ENCODE measurements at places on chromosomes 5 and 9.

DNA sequence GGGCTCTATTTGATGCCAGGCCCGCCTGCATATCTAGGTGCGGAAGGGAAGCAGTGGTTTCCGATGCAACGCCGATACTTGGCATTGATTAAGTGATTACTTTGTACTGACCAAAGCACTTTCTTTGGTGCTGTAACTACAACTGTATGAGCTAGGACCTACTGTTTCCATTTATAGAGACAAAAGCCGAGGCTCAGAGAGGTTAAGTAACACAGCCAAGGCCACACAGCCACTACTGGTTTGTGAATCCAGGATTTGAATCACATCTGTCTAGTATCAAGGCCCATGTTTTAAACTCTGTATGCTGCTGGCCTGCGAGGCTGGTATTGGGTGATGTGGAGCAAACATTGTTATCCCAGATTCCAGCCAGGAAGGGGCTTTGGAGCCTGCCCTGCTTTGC lies 41.4 kb downstream of the MVB12B start:
- no peak overlapping the region for H3K27ac ChIP-seq
- no peaks in the 10 kb centered on the region for H3K27me3 ChIP-seq
- no peaks in the 10 kb centered on the region for H3K4me1 ChIP-seq
- no peak for DNase-seq
- peaks cover 5% of the 10 kb centered on the region for H3K36me3 ChIP-seq

GRCh38 chr5:54883374-54884194 lies 101.8 kb downstream of the ESM1 start:
- H3K27ac ChIP-seq, result no peak overlapping the region
- DNase-seq, result peak; percentile 39
- H3K4me1 ChIP-seq, result peaks cover 4% of the 10 kb centered on the region
- H3K36me3 ChIP-seq, result no peaks in the 10 kb centered on the region
- peak overlapping the region; percentile 55 for H3K4me3 ChIP-seq

GRCh38 chr5:126464959-126465358 lies 41.8 kb downstream of the GRAMD2B start:
- peaks cover 10% of the 10 kb centered on the region for H3K4me1 ChIP-seq
- no peaks in the 10 kb centered on the region for H3K27me3 ChIP-seq
- no peak overlapping the region for H3K4me3 ChIP-seq

DNA sequence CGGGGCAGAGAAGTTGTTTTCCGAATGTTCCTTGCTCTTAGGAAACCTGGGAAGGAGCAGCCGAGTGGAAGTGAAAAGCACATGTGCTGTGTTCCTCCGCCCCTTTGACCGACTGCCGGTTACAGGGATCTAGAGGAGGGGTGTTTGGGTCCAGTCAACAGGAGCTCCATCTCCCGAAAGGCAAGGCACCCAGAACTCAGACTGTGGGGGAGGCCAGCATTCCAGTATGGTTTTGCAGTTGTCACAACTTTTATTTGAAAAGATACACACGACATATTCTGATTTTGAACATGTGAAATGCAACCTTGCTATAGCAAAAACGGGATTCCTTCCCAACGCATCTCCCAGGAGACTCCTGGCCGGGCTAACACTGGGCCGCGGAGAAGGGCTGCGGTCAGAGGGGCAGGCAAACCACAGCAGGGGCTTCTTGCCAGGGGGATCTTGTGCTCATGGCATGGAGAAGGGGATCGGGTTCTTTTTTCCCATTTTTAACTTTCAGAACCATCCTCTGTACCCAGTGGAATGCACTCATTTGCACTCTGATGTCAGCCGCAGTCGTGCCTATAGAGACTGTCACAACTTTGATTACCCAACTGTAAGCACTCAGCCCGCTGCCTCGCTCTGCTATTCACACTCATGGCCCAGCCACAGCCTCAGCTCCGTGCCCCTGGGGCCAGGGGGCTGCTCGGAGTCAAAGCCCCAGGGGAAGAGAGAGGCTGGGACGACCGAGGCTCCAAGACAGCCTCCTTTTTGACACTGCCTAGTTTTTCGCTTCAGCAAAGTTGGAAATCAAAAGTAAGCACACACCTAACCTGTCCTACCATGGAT lies 3.9 kb downstream of the QRFP start:
- no peaks in the 10 kb centered on the region for H3K27me3 ChIP-seq
- H3K36me3 ChIP-seq, result peaks cover 51% of the 10 kb centered on the region
- DNase-seq, result no peak
- H3K27ac ChIP-seq, result peak overlapping the region; percentile 28

- H3K36me3 ChIP-seq, result no peaks in the 10 kb centered on the region
- H3K4me3 ChIP-seq, result no peak overlapping the region
Measured at GRCh38 chr9:126474786-126475485, 138.8 kb upstream of the LMX1B start.

DNA sequence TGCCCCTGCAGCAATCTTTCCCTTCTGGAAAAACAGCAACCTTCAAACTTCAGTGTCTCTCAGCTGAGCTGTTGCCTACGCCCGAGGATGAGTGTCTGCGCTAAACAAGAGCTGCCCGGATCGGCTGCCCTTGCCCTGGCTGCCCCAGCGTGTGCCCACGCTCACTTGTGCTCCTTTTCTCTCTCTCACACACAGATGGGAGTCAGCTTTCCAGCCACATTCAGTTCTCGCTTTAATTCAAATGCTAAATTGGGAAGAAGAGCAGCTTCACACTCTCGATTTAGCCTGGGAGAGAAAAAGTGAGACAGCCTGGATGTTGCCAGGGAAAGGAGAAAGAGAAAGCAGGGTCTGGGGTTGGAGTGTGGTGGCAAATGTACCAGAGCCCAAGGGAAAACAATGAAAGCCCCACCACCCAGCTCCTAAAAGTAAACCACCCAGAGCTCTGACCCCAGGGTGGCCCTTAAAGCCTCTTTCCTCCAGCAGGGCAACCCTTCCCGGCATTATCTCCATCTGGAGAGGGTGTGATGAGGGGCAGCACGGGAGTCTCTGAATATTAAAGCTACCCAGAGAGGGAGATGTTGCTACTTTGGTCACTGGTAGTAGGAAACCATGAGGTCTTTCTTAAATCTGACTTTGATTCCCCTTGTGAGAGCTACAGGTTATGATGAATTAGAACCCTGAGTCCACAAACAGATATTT lies 9.9 kb upstream of the EGR1 start:
- H3K27ac ChIP-seq, result no peak overlapping the region
- no peaks in the 10 kb centered on the region for H3K27me3 ChIP-seq
- peaks cover 30% of the 10 kb centered on the region for H3K4me1 ChIP-seq
- no peak overlapping the region for H3K4me3 ChIP-seq
- no peaks in the 10 kb centered on the region for H3K36me3 ChIP-seq
- no peak for DNase-seq

DNA sequence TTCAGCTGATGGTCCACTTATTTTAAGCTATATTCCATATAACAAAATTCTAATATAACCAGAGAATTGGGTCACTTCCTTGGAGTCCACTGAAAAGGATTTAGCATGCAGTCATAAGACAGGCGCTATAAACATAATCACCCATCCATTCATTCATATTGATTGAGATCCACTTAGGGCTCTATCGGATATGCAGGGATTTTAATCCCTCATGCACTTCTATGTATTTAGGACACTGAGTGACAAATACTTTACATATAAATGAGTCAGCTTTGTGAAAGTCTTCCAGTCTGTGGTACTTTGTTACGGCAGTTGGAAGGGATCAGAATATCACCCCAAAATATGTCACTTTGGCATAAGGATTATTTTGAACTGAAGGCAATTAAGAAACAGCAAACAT lies 127.3 kb upstream of the ZNF608 start:
- no peak overlapping the region for H3K27ac ChIP-seq
- no peaks in the 10 kb centered on the region for H3K27me3 ChIP-seq
- H3K36me3 ChIP-seq, result no peaks in the 10 kb centered on the region
- H3K4me1 ChIP-seq, result peaks cover 18% of the 10 kb centered on the region
- H3K4me3 ChIP-seq, result no peak overlapping the region
- no peak for DNase-seq

- no peak overlapping the region for H3K27ac ChIP-seq
- H3K36me3 ChIP-seq, result no peaks in the 10 kb centered on the region
- no peak for DNase-seq
- H3K27me3 ChIP-seq, result no peaks in the 10 kb centered on the region
Measured at GRCh38 chr9:98362624-98363252, 107.3 kb upstream of the TBC1D2 start.

GRCh38 chr9:119810645-119811429 lies 441.6 kb upstream of the BRINP1 start:
- H3K4me3 ChIP-seq, result no peak overlapping the region
- no peaks in the 10 kb centered on the region for H3K4me1 ChIP-seq
- H3K27me3 ChIP-seq, result no peaks in the 10 kb centered on the region
- H3K36me3 ChIP-seq, result no peaks in the 10 kb centered on the region

DNA sequence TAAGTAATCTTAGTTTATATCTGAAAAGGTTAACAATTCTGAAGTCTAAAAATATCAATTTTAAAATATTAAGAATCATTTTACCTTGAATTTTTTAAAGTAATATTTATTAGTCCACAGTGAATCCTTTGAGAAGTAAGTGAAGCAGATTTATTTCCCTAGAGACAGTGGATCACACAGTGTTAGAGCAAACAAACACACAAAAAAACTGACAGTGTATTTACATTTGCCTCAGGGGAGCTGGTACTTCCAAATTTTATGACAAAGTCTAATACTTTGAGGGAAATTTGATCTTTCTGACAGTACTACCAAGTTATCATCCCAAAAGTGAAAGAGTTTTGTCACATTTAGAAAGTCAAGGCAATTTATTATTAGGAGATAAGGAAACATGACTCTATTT lies 1750.6 kb upstream of the CDH9 start:
- H3K4me1 ChIP-seq, result no peaks in the 10 kb centered on the region
- no peak for DNase-seq
- no peaks in the 10 kb centered on the region for H3K27me3 ChIP-seq
- no peak overlapping the region for H3K4me3 ChIP-seq

GRCh38 chr5:103452666-103453065 lies 109.9 kb downstream of the NUDT12 start:
- H3K4me1 ChIP-seq, result peaks cover 6% of the 10 kb centered on the region
- DNase-seq, result no peak
- no peak overlapping the region for H3K27ac ChIP-seq
- no peaks in the 10 kb centered on the region for H3K27me3 ChIP-seq
- no peaks in the 10 kb centered on the region for H3K36me3 ChIP-seq
- no peak overlapping the region for H3K4me3 ChIP-seq

GRCh38 chr5:170523142-170523551 lies 19.3 kb downstream of the KCNIP1 start:
- H3K27me3 ChIP-seq, result no peaks in the 10 kb centered on the region
- DNase-seq, result no peak
- no peak overlapping the region for H3K4me3 ChIP-seq
- H3K4me1 ChIP-seq, result peaks cover 11% of the 10 kb centered on the region
- no peak overlapping the region for H3K27ac ChIP-seq

- no peak for DNase-seq
- no peaks in the 10 kb centered on the region for H3K36me3 ChIP-seq
- no peaks in the 10 kb centered on the region for H3K4me1 ChIP-seq
- H3K27ac ChIP-seq, result no peak overlapping the region
- no peak overlapping the region for H3K4me3 ChIP-seq
Measured at GRCh38 chr5:153489611-153490010, 859 bp upstream of the GRIA1 start.

DNA sequence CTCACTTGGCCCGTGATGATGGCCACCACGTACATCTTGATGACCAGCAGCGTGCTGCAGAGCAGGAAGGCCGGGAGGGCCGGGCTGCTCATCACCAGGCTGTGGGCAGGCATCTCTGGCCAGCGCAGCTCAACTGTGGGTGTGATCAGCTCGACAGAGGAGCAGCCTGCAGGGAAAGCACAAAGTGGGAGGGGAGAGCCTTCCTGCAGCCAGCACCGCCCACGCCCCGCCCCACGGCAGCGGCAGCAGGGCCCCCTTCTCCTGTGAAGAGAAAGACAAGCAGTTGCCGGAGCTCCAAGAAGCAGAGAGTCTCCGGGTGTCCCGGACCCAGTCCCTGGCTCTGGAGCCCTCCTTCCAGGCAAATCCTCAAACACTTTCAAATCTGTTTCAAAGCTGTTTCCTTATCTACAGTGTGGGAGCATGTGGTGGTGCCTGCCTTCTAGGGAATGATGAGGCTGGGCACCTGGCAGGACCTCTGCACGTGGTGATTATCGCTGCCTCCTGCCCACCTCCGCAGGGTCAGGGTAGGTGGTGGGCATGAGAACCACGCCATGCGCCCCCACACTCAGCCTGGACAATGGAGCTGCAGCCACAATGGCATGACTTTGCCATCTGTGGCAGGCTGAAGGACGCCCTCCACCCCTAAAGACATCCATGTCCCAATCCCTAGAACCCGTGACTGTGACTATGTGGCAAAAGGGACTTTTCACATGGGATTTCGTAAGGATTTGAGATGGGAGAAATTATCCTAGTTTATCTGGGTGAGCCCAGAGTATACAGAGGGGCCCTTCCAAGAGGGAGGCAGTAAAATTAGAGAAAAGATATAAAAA lies at the start of gene PTGES:
PTGES (minus strand) TSS at position 143 of the 830 bp plus-strand sequence; CDS start at position 113, 30 bp downstream.
- H3K36me3 ChIP-seq, result no peaks in the 10 kb centered on the region
- no peaks in the 10 kb centered on the region for H3K27me3 ChIP-seq
- no peak within 1 kb of the TSS for H3K27ac ChIP-seq
- DNase-seq, result peak; percentile 71
- H3K4me3 ChIP-seq, result peak within 1 kb of the TSS; percentile 36
- H3K4me1 ChIP-seq, result peaks cover 11% of the 10 kb centered on the region

DNA sequence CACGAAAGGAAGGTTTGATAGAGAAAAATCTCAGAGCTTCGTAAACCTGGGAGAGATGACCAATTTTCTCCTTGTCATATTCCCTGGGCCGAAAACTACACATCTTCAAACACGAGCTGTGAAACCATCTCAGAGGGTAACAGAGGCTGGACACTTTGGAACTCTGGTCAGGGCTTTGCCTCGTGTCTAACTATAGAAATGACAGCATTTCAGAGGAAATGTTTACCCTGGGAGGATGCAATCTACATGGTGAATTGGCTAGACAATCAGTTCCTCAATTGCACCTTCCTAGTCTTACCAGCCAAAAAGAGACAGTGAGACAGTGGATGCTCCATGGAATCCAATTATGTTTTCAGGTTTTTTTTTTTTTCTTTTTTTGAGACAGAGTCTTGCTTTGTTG lies 108.6 kb upstream of the PPP1R2B start:
- DNase-seq, result no peak
- H3K4me1 ChIP-seq, result no peaks in the 10 kb centered on the region
- H3K4me3 ChIP-seq, result no peak overlapping the region
- H3K36me3 ChIP-seq, result no peaks in the 10 kb centered on the region
- H3K27ac ChIP-seq, result no peak overlapping the region
- H3K27me3 ChIP-seq, result no peaks in the 10 kb centered on the region

DNA sequence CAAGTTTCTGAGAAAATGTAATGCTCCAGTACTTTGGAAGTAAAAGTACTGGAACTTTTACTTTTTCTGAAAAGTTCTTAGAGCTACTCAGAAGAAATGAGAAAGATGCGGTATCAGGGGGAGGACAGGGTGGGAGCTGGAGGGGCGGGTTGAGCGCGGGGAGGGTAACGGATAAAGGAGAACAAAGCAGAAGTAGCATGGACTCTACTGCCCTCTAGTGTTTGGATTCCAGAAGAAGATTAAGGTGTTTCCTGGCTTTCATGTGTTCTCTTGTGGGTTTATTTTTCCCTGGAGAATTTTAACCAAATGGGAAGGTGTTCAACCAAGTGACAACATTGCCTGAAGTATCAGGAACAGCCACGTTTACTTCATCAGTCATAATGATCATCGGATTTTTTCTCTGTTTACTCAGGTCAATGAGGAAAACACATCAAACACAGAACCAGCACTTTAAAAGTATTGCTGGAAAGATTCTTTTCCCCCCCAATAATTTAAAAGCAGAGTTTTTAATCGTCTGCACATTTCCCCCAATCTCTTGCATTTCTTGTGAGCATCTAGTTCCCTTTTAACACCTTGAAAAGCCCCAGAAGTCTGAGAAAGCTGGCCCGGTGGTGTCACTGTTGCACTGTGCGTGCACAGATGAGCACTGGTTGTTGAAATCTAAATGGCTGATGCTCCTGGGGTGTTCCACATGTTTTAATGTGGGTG lies 190.6 kb downstream of the MPDZ start:
- no peaks in the 10 kb centered on the region for H3K36me3 ChIP-seq
- no peak overlapping the region for H3K4me3 ChIP-seq
- peaks cover 6% of the 10 kb centered on the region for H3K4me1 ChIP-seq
- H3K27ac ChIP-seq, result no peak overlapping the region
- H3K27me3 ChIP-seq, result no peaks in the 10 kb centered on the region
